Spinal cord (tissue), 10 donors: ENCODE measurements at places on chromosomes 13 and 19. TPM values are rescaled to one million over a fixed set of nuclear protein-coding genes. Genes with fewer than 3 reads are reported as not detected.

ZNF428 gene
- total RNA-seq: 123 TPM

MCEMP1 gene
- total RNA-seq: 1.7 TPM

ADM5 gene
- 0.88 TPM for total RNA-seq

ZNF223 gene
- total RNA-seq: 14.4 TPM

RPL18A gene
- 422 TPM for total RNA-seq

NKG7 gene
- total RNA-seq: 0.44 TPM

SHC2 gene
- total RNA-seq: 15.5 TPM

MEIS3 gene
- 35.4 TPM for total RNA-seq
